ENCODE measurements at places on chromosomes 3 and 15.
A peak's percentile ranks its signal among the peaks of the same experiment; 100 is the strongest.

DNA sequence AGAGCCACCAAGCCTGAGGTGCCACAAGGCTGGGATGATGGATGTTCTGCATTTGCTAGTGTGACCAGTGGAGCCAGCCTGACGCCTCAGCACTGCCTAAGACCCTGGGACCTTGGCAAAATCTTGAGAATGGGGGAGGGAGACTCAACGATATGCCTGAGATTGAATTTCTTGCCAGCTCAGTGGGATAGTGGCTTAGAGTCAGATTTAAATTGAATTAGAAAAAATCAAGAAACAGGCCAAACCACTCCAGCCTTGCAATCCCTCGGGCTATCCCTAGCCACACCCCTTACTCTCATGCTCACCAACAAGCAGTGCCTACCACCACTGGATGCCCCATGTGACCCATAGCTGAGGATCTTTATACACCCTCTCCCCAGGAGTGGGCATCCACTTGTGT, 18.7 kb upstream of the PDE8A start:
- no peak for DNase-seq

- DNase-seq, result no peak
These were observed 32.2 kb downstream of the SLC24A1 start for GRCh38 chr15:65653801-65654521.

- no peak for DNase-seq
These were observed 133.0 kb downstream of the XXYLT1 start for GRCh38 chr3:195137638-195138588.

DNA sequence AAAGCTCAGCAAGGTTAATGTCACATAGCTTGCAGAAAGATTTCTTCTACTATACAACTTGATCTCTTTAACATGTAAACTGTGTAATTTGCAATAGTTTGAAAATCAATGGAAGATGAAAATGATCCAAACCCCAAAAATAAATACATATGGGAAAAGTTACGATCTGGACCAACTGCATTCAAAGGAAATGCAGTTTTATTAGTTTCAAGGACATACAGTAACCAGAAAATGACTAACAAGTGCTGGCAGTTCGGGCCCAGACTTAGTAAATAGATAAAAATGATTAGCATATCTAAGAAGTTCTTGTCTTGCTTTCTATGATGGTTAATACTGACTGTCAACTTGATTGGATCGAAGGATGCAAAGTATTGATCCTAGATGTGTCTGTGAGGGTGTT, 37.3 kb upstream of the LEKR1 start:
- no peak for DNase-seq

DNA sequence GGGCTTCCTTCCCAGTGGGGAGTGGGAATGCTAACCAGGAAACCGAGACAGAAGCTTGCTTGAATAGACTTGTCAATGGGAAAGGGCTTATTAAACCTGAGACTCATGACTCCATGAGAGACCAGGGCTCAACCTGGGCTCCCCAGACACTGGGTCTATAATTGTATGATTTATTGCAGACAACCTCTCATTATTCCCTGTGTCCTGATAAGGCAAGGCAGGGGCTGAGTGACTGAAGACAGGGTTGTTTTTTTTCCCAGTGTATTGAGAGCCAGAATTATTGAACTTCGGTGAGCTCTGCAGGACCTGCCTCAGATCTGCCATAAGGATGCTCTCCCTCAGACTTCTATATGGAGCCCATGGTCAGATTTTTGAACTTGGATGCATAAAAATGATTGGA, 79.5 kb upstream of the KLHL25 start:
- DNase-seq, result no peak

- DNase-seq, result no peak
These were observed 14.9 kb upstream of the TBC1D23 start for GRCh38 chr3:100245927-100246326.

DNA sequence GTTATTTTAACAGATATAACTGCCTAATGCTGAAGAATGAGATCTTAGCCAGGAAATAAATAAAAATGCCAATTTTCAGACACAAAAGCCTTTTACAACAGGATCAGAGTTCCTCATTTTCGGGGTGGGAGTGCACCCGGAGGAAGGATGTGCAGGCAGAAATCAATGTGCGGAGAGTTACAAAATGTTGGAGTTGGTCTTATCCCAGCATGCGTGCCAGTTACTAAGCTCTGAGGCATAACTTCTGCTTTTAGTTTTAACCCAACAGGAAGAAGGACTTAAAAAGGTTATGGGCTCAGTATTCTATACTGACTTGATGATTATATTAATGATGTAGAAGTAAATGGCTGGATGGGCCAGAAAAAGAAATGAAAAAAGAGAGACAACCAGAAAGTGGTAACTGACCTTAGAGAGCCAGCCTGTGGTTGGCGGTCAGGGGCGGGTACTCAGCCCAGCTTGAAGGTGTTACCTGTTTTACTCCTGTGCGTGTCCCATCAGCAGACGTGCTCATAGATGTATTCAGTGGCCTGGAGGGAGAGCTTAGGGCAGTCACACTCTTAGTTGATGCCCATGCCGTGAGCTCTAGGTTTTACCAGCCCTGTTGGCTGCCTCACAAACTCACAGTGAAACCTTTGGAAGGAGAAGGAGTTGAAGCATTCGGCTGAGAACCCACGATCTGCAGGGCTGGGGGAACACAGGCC, 164.7 kb downstream of the SV2B start:
- no peak for DNase-seq

DNA sequence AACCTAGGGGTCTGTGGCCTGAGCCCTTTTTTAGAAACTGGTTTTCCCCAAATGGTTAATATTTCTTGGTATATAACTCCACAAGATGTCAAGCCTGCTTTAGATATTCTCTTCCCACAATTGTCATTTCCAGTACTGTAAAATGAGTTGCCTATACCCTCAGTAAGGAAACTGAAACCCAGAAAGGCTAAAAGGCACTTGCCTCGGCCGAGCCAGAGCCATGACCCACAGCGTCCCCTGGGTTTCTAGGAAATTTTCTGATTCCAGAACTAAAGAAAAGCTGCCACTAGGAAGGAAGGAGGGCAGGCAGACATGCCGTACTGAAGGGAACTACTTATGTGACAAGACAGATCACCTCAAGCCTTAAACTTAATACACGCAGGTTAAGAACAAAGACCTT, 59.1 kb downstream of the ATP8B4 start:
- DNase-seq, result no peak

DNA sequence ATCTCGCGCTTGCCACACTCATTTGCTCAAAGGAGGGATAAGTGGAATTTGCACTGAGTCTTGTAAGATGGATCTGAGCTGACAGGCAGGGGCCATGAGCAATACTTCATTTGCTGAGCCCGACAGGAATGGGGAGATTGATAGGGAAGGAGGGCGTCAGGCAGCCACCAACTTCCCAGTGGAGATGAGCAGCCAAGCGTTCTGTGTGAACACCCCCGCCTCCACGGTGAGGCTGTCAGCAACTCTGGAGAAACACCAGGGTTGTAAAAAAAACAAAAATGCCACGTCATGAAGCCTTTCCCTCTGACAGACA, 36.8 kb downstream of the TLE3 start:
- no peak for DNase-seq

- DNase-seq, result no peak
These were observed 39.2 kb downstream of the FAH start for GRCh38 chr15:80191897-80192595.

GRCh38 chr3:81218023-81218422, 543.4 kb downstream of the GBE1 start:
- DNase-seq, result no peak

DNA sequence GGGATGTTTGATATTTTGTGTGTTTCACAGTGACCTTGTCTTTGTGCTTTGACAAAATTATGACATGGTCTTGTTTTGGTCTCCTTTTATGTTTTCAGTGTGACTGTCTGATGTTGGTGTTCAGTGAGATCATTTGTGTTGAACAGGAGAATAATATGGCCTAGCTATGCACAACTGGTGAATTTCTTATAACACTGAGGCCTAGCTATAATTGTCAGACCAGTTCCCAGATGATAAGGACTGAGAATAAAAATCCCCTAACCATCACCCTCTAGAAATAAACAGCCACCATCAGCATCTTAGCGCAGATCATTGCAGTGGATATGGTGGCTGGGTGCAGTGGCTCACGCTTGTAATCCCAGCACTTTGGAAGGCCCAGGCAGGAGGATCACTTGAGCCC, 66.8 kb upstream of the LIMD1 start:
- DNase-seq, result no peak

- DNase-seq, result peak; percentile 24
These were observed 159.5 kb upstream of the LPP start for GRCh38 chr3:187994221-187995042.

DNA sequence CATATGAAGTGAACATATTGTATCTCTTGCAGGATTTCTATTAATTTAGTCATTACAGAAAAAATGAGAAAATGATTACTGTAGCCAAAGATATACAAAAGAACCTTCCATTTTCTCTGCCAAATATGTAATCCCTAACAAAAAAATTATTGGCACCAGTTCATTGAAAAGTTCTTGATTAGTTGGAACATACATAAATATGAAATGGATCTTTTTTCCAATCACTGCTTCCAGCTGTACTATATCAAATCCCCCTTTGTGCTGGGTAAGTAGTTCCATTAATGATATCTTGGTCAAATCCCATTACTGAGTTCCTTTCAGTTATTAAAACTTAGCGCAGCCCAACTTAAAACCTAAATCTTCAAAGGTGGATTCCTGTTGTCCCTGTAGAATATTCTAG, 263.8 kb downstream of the SLC9A9 start:
- no peak for DNase-seq

GRCh38 chr3:121690777-121691405, 30.2 kb upstream of the HCLS1 start:
- no peak for DNase-seq

- DNase-seq, result no peak
These were observed 462.1 kb upstream of the NR2F2 start for GRCh38 chr15:95868450-95868849.

GRCh38 chr3:157248590-157249422, 88.9 kb upstream of the CCNL1 start:
- no peak for DNase-seq

- DNase-seq, result no peak
These were observed 1012.8 kb upstream of the ALCAM start for GRCh38 chr3:104353951-104354350.

GRCh38 chr3:83738202-83738601, 1220.6 kb upstream of the CADM2 start:
- DNase-seq, result no peak

DNA sequence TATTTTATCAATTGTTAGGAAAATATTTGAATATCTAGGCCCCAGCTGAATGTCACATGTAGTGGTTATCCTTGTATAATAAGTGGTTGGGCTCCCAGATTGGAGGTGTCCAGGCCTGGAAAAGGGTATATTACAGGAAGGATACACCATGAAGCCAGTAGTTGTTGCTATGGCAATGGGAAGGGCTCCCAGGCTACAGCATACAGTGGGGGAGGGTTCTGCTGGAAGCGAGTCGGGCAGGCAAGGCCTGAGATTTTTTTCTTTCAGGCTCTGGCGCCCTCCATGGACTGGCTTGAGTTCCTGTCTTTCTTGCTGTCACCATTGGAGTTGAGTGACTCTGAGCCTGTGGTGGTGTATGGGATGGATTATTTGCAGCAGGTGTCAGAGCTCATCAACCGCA, 8.9 kb downstream of the ECE2 start:
- no peak for DNase-seq

- no peak for DNase-seq
These were observed 123.3 kb upstream of the PLXNA1 start for GRCh38 chr3:126859415-126860246.

DNA sequence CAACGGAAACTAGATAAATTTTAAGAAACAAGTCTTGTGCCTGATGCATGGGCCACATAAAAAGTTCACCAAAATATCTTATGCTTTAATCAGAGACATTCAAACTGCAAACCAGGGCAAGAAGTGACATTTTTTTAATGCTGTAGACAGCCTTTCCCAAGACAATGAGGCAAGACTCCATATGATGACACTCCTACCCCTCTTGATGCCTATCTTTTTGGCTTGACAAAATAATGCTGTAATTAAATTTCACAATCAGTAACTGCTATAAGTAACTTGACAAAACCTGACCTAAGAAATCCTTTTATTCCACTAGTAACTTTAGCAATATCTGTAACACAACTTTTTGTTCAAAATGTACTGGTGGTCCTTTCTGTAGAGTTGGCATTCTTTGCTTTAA, 48.7 kb downstream of the ECT2 start:
- DNase-seq, result no peak

GRCh38 chr3:153970741-153971347, 150.3 kb upstream of the ARHGEF26 start:
- DNase-seq, result no peak

DNA sequence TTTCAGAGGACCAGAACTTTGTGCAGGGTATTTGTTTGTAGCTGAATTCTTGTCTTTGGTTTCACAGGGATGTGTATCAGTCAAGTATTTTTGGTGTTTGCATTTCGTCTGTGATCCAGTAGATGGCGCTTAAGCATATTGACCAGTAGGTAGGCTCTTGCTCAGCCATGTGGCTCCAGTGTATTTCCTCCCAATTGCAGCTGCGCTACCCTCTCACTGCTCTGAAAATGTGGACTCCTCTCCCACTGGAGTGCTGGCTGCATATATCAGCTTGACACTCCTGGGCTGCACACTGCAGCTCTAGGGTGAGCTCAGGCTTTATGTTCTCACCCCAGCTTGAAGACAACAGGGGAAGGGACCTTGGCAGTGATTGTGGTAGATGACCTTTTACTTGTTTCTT, 1264.3 kb upstream of the ALCAM start:
- DNase-seq, result no peak

GRCh38 chr15:97141871-97142270, 811.4 kb downstream of the NR2F2 start:
- DNase-seq, result no peak

DNA sequence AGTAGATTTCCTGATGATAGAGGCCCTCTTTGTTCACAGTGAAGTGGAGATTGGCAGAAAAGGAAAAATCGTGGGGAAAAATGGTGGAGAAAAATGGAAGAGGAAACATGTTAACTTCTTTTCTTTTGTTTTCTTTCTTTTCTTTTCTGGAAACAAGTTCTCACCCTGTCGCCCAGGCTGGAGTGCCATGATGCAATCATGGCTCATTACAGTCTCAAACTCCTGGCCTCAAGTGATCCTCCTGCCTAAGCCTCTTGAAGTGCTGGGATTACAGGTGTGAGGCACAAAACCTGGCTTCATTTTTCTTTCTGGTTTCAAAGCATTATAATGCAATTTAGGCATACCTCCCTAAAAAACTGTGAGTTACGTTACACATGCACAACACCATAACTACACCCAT, 464.2 kb downstream of the MECOM start:
- no peak for DNase-seq

DNA sequence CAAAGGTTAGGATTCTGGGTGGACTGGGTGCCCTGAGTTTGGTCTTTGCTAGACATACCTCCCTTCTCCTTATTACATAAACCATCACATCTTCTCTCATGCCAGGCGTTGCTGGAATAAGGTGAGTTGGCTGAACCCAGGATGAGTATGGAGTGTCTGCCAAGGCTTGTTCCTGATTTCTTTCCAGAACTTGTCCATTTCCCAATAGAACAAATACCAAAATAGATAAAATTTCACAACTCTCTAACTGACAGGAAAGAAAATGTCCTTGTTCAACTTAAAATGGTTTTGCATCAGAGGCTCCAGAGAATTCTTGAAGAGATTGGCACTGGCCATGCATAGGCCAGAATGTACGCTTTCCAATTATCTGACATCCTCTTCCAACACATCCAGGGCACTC, 291.9 kb downstream of the IGSF11 start:
- no peak for DNase-seq

- no peak for DNase-seq
These were observed 12.2 kb upstream of the POLR2M start for GRCh38 chr15:57694279-57694678.

All from T-cell (primary cell).